BJ (cell line): ENCODE measurements at places on chromosomes 2 and 18.
A peak's percentile ranks its signal among the peaks of the same experiment; 100 is the strongest.

DNA sequence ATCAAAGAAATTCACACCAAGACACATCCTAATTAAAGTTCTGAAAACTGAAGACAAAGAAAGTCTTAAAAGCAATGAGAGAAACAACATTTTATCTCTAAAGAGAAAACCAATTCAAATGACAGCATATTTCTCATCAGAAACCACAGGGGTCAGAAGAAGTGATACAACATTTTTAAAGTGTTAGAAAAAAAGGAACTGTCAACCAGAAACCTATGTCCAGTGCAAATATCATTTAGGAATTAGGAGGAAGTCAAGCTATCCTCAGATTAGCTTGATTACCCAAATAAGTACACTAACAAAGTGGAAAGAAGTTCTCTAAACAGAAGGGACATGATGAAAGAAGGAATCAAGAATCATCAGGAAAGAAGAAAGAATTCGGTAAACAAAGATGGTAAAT, 59.5 kb upstream of the BCL2L11 start:
- no peak for DNase-seq

- DNase-seq: no peak
These were observed 284.3 kb downstream of the GULP1 start for GRCh38 chr2:188576006-188576405.

GRCh38 chr18:58970943-58971790, 106.5 kb downstream of the ZNF532 start:
- no peak for DNase-seq

DNA sequence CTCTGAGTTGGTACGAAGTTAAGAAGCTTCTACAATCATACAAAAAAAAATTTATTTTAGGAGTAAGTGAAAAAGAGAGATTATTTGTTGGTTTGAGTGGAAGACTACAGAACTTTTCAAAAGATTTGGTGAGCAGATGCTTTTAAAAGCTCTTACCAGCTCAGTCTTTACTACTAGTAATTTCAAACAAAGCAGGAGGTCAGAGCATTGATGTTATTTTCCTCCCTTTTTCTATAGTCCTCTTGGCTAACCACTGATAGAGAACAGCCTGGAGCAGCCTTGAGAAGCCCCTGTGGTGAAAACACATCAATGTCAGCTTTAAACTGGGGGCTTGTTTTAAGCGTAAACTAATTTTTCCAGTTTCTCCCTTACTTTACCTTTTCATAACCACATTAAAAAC, 559.3 kb upstream of the CDH2 start:
- no peak for DNase-seq

- no peak for DNase-seq
These were observed 26.7 kb downstream of the RAMP1 start for GRCh38 chr2:237885931-237886684.

DNA sequence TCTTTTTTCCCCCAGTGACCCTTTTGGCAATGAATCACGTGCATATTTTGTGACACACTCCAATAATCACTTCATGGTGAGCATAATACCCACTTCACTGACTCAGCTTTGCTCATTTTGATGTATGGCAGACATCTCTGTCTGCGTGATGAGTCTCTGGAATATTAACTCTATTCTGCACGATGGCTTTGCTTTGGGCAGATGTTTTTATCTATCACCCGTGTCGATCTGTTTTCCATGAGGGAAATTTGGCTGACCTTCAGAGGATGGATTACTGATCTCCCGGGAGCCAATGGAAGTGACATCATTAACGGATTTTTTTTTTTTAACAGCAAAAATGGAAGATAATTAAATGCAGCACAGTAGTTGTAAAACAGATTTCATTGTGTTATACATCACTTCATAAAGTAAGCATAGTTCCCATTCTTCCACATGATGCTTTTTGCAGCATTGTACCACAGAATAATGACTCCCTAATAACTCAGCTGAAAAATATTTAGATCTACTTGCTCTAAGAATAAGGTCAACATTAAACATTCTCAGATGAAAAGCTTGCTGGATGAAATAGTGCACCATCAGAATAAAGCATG, 29.8 kb downstream of the CDC42EP3 start:
- DNase-seq: peak; percentile 93

- no peak for DNase-seq
These were observed 180.6 kb upstream of the SH3BP4 start for GRCh38 chr2:234771176-234771575.

DNA sequence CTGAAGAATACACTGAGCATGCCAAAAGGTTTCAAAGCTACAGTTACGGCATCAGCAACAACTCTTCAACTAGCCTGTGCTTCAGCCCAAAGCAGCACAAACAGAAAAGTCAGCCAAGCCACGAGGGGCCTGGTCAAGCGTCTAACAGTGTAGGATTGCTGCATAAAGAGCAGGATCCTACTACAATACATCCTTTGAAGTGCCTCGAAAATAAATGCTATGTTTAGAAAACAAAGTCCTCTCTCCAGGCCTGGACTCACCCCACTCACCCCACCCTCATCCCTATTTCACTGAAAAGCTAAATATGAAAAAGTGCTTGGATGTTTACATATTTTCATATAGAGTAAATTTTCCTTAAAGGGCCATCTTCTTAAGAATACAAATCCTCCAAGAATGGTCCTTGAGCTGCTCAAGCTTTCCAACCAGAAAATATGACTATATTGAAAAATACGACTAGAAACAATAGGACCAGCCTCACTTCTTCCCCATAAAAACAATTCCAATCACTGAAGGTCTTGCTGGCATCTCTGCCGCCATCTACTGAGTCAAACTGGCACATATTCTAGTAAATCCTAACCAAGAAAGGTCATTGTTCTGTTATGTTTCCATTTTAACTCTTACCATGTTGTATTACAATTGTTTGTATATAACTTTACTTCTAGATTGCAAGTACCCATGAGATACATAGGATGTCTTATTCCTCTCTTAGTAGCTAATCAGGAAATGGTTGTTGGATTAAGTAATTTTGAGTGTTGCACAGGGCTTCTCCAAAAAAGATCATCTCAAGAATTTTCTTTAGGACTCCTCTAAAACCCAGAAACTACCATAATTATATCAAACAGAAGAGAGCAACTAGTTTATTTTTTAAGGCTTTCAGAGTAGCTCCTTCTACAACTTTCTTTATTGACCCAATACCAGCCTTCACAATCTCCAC, 63.6 kb downstream of the CLHC1 start:
- peak; percentile 36 for DNase-seq

GRCh38 chr2:47008381-47009252, 93.0 kb upstream of the MCFD2 start:
- DNase-seq: no peak

DNA sequence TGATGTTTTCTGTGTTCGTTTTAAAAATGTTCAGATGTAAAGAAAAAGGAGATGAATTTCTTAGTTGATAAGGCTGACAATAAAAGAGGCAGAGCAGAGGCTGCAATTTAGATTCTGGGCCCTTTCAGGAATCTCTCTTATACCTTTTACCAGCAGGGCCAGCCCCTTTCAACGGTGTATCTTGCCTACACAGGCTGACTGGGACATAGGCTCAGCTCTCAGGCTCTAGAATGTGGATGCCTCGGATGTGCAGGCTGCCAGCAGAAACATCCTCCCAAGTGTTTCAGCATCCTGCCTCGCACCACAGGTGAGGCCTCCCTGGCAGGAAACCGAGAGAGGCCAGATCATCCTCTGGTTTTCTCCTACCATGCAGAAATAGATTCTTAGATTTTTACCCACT, 3.4 kb downstream of the C2orf80 start:
- DNase-seq: no peak

GRCh38 chr18:72160510-72161445, 383.4 kb downstream of the CBLN2 start:
- DNase-seq: no peak

- no peak for DNase-seq
These were observed 198.3 kb downstream of the MGAT5 start for GRCh38 chr2:134452042-134452733.

- DNase-seq: no peak
These were observed 128.6 kb upstream of the WDR75 start for GRCh38 chr2:189312643-189313042.

GRCh38 chr2:171247741-171248662, 87.3 kb upstream of the TLK1 start:
- no peak for DNase-seq

DNA sequence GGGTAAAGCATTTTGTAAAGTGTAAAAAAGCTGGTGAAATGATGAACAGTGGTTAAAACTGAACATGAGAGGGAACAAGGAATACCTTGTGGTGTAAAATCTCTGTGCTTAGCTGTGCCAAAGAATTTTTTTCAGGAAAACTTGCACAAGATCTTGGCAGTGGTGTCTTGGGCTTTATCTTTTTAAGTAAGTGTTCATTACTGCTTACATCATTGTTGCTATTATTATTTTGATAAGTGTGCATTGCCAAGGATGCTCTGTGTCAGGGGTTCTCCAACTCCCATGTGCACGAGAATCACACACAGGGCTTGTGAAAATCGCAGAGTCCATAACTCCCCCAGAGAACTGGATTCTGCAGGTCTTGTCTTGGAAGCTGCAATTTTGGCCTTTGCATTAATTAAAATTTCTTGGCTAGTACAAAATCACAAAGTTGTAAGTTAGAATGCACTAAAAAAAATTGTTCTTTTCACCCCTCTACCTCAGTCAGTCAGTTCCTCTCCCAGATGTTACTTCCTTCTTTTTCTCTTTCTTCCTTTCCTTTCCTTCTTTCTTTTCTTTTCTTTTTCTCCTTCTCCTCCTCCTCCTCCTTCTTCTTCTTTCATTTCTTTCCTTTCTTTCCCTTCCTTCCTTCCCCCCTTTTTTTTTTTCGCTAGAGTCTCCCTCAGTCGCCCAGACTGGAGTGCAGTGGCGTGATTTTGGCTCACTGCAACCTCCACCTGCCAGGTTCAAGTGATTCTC, 37.8 kb downstream of the GATA6 start:
- DNase-seq: no peak

DNA sequence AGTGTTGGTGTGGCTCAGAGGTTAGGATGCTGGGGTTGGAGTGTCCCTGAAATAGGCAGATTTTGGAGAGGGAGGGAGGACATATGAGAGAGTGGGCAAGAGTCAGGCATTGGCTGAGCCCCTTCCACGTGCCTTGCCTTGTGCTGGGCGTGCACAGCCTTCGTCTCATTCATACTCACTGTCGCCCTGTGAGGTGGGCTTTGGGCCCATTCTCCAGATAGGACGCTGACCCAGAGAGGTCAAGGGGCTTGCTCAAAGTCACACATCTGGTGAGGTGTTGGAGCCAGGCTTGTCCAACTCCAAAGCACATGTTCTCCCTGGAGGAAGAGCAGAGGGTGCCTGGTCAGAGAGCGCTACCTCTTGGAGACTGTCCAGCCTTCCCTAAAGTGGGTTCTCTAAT, 166.8 kb downstream of the DYSF start:
- DNase-seq: no peak
